ENCODE measurements at places on chromosomes 4 and X. TPM values are rescaled to one million over a fixed set of nuclear protein-coding genes. Genes with fewer than 3 reads are reported as not detected.

DNA sequence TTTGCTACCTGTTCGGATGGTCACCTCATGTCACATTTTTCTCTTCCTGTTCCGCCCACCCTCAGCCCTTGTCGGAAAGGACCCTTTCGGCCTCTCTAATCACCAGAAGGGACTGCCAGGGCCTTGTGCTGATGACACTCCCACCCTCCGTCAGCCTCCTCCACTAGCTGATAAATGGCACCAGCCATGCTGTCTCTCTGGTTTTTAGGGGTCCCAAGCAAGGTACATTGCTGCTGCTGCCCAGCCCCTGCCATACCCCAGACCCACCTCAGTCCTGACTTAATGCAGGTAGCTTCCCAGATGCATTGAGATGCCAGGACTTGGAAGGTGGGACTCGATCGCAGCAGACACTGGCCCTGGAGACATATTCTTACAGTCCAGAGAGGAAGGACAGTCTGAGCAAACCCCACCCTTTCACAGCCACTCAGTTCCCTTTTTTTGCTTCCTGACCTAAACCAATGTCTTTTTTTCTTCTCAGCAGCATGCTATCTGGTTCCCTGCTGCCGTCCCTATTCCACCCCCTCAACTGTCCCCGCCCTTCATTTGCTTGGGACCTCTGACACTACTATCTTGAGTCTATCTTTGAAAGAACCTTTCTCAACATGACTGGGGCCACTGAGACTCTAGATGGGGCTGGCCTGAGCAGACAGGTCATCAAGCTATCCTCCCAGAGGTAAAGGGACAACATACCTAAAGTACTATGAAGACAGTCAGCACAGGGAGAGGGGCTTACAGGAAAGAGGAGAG lies at the start of gene BTK:
Gene BTK, minus strand, starts transcription at position 397 of the 747 bp plus-strand sequence. CDS start 10,907 bp downstream, outside the sequence.
- DNase-seq = peak; percentile 64

DNA sequence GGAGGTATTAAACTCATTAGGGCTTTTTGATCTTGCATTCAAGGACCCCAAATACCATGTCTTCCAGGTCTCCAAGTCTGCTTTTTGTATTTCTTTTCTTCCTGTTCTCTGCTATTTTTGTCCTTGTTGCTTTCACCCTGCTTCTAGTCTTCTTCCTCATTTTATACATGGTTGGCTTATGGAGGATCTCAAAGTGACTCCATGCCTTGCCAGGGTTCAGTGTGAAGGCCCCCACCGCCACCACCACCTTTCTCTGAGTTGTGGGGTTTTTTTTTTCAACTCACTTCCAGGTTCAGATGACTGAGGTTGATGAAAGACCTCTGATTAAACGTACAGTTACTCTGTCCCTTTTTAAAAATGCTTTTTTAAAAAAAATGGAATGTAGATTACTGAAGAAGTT lies 96.3 kb downstream of the MAML3 start:
- DNase-seq = no peak

DNA sequence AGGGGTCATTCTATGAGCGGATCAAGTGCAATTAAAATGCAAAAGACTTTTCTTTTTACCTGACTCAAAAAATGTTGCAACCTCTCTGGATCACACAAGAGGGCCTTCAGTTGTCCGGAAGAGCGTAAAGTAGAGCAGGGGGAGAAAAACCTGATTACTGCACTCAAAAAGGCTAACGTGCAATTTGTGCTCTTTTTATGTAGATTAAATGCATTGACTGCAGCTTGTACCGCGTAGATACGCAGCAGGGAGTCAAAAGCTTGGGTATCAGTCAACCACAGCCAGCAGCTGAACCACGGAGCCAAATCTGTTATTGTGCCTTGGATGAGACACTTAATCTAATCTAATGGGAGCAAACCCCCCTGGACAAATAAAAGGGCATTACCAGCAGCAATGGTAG lies 107.3 kb upstream of the RAI2 start:
- DNase-seq = no peak

CXCL3 gene
- total RNA-seq = not detected

UGT2B11 gene
- total RNA-seq = not detected

DNA sequence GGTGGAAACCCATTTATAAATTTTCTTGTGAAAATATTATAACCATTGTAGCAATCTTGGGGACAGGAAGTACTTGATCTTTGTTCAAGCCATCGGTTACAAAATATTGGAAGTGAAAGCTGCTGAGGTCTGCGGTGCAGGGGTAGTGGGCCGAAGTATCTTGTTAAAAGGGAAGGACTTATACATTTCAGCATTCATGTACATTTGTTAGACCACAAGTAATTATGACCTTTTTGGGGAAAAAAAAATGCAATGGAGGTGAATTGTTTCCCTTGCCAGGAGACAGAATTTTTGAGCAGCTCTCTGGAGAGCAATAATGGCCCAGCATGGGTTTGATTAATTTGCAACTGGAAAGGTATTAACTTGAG lies 121.3 kb downstream of the EGF start:
- DNase-seq = no peak

DNA sequence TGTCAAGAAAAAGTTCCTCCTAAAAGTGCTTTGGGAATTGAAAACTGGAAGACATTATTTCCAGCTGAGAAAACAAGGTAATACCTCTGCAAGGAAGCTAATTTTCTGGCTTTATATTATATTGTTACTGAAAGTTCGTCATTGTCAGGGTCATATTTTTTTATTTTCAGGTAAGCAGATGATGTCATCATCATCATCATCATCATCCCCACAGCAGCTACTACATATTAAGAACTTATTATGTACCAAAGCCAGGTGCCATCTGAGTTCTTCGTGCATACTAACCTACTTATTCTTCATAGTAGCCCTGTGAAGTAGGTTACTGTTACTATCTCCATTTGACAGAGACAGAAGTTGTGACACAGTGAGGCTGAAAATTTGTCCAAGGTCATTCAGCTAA lies 52.9 kb upstream of the MND1 start:
- DNase-seq = no peak

- no peak for DNase-seq
These were observed 71.8 kb downstream of the CHRDL1 start for GRCh38 chrX:110723844-110724243.

- no peak for DNase-seq
These were observed 65.3 kb downstream of the NYX start for GRCh38 chrX:41512394-41512793.
